Stimulated activated CD4-positive, alpha-beta T cell treated with anti-CD3 and anti-CD28 coated beads, Interleukin-15, amount 100 ng/mL, for 48 hours (primary cell): ENCODE measurements at places on chromosomes 11 and 22.

DNA sequence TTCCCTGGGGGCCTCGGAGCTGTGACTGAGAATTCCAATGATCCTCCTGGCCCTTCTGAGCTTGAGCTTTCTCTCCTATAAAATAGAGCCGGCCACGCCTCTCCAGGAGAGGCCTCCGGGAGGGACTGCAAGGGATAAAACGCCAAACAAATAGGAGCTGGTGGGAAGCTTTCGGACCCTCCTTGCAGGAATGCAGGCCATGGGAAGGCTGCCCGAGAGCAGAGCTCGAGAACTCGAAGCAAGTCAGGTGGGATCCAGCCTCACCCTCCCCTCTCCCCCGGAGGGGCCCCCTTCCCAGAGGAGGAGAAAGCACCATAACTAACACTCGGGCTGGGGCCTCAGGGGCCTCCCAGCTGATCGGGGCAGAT lies 34.6 kb downstream of the FLRT1 start:
- no peak for DNase-seq

- no peak for DNase-seq
Measured at GRCh38 chr22:41411021-41411851, 29.5 kb downstream of the TEF start.

DNA sequence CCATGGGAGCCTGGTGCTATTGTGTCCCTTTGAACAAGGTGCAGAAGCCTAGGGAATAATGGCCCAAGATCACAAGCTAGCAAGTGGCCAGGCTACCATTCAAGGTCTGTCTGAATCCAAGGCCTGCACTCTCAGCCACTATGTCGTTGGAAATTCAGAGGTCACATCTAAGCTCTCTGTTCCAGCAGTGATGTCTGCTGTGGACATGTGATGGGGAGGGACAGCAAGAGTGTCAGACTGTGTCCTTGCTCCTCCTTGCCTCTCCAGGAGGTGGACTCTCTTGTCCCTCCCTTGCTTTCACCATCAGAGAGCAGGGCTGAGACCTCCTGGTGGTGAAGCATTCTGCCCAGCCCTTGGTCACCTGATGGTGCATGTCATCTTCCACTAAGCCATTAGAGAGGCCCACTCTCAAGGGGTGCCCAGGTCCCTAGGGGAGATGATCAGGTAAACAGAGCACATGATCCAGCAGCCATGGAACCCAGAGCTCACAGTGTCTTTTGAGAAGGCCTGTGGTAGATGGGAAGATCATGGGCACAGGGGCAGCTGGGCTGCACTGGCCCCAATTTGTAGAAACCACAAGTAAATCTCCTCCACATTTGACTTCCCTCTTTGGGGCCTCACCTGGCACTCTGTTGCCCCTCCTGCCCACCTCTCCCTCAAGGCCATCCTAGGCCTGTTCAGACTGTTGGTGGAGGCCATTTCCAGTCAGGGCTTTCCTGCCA lies 37.1 kb upstream of the SUSD2 start:
- no peak for DNase-seq

DNA sequence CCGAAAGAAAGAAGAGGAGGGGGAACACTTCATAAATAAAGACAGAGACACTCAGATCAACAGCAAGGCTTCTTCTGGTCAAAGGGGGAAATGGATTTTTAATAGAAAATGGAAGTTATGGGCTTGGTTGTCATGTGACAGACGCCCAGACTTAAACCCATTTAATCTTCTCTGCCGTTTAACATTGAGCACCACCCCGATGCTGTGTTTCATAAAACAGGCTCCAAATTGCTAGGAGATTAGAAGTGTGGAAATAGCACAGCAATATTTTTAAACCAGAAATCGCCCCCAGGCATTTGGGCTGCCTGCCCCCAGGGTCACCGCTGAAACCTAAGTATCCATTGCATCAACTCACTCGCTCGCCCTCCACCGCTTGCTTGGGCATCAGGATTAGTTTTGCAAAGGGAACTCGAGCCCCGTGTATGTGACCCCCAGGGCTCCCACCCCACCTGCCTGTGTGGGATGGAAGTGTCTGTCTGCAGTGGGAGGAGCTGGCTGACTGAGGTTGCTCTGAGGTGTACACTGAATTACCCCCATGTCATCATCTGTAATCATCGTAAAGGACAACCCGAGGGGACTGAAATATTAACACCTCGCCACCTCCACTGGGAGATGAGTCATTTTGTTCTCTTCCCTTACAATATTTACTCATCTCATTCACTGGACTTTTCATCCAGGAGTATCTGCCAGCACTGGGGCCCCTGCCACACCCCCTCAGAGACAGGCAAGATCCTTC lies 10.7 kb downstream of the DSCAML1 start:
- no peak for DNase-seq

DNA sequence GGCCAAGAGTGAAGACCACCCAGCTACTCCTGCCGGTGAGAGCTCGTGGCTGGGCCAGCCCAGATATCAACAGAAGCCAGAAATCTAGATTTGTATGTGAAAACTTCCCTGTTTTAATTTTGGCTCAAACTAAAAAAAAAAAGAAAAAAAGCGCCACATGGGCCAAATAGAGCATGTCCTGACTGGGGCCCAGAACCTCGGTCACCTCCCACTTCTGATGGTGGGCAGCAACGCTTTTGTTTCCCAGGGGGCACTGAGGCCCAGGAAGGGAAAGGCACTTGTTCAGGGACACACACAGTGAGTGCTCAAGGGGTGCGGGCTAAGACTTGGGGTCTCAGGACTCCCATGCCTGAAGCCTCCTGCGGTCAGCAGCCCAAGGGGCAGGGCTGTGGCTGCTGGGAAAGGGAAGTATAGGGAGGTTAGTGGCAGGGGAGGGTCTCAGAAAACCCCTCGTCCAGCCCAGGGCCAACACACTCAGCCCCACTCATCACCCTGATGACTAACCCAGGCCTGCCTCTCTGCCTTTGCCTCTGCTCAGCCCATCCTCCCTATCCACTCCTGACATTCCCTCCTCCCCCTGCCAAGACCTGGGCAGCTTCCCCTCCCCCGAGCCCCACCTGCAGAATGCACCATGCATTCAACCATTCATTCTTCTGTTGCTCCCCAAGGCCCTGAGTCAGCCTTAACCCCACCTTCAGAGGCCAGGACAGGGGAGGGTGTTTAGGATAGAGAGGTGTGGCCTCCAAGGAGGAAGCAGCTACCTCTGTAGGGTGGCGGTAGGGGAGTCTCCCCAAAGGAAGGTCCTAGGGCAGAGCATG lies 30.0 kb upstream of the TCF20 start:
- DNase-seq: peak; percentile 11

GRCh38 chr11:20059587-20060021 lies 100.7 kb downstream of the DBX1 start:
- DNase-seq: no peak

DNA sequence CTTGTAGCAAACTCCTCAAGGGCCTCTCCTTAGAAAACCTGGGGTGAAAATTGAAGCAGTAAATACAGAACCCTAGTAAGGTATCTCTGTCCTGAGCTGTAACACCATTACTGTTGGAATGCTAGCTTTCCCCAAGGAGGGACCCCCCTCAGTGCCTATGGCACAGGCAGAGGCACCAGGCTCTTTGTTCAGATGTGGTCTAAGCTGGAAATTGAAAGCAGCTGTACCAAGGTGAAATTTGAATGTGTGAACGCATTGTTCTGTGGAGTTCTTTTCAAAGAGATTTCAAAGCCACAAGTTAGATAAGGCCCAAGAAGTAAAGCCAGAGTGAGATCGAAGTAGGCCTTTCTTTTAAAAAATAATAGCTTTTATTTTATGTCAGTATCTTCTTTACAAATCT lies 71.9 kb upstream of the HORMAD2 start:
- DNase-seq: no peak

GRCh38 chr11:102064316-102064715 lies 17.1 kb downstream of the CFAP300 start:
- DNase-seq: no peak

GRCh38 chr11:85096939-85097338 lies 530.2 kb downstream of the DLG2 start:
- DNase-seq: no peak
